Activated CD4-positive, alpha-beta T cell treated with anti-CD3 and anti-CD28 coated beads for 24 hours (primary cell): ENCODE measurements at places on chromosomes 1 and 21.

GRCh38 chr1:89457046-89457445, 67.6 kb upstream of the LRRC8B start:
- DNase-seq = no peak

GRCh38 chr1:43313771-43314170, 13.0 kb downstream of the TIE1 start:
- no peak for DNase-seq

- no peak for DNase-seq
Measured at GRCh38 chr1:172917972-172918371, 132.8 kb downstream of the TNFSF18 start.

- no peak for DNase-seq
Measured at GRCh38 chr1:40708750-40709099, 17.2 kb downstream of the NFYC start.

DNA sequence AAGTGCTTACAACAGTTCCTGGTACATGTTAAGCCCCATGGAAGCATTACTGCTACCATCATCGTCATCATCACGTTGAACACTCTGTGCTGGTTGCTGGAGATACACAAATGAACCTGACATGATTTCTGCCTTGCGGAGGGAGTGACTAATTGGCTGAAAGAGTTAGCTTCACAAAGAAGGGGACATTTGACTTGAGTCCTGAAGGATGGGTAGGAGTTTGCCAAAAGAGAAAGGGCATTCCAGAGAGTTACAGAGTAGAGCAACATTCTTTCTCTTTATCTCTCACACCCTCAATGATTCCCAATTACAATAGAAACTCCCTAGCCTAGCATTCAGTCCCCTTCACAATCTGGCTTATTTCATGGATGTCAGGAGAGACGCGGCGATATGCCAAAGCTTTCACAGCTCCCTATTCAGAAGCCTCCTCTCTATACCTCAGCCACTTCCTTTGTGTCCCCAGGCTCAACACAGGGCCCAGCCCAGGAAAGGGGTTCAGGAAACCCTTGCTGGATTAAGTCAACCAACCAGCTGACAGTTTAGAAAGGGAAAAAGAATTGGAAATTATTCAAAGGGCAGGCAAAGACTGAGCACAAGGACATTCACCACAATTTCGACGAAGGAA, 38.0 kb downstream of the SLC1A7 start:
- no peak for DNase-seq

- DNase-seq = no peak
Measured at GRCh38 chr1:109618661-109619575, 498 bp downstream of the GNAT2 start.

GRCh38 chr1:111706921-111707320, 32.3 kb downstream of the INKA2 start:
- no peak for DNase-seq

- DNase-seq = no peak
Measured at GRCh38 chr1:31639543-31639942, 5.1 kb downstream of the PEF1 start.

GRCh38 chr1:96722161-96722922, 758 bp downstream of the PTBP2 start:
- DNase-seq = peak; percentile 26

DNA sequence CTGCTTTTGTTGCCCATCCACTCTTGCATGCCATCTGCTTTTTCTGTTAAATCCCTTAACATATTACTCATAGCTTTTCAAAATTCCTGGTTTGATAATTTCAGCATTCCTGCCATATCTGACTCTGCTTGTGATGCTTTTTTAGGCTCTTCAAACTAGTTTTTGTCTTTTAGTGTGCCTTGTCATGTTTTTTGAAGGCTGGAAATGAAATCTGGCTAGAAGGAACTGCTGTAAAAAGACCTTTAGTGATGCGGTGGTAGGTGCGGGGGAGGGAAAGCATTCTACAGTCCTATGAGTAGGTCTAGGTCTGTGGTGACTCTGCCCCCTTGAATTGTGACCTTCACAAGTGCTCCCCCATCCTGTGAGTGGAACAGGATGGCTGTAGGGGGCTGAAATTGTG, 15.0 kb upstream of the S100B start:
- DNase-seq = no peak

DNA sequence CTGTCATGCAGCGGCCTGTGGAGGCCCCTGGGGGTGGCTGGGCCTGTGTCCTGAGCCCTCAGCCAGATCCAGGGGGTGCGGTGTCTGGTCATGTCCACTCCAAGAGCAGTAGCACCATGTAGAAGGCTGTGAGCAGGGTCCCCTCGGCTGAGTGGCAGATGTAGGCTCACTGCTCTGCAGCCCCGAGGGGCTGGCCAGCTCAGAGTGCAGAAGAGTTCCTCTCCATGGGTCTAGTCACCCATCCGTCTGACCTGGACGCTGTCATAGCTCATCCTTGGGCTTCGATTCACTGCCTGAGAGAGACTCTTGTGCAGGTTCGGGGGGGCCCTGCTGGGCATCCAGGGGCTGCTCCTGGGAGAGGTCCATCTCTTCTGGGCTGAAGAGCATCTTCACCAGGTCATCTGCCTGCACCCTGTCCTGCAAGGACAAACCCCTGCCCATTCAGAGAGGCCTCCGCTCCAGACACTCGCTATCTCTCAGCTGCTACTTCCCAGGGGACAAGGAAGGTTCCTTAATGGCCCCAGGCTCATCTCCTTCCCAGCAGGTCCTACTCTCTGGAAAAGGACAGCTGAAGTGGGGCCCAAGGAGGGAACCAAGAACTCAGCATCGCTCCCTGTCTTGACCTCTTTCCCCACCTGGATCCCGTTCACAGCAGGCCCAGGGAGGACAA, 6.5 kb upstream of the CLDN19 start:
- DNase-seq = no peak

DNA sequence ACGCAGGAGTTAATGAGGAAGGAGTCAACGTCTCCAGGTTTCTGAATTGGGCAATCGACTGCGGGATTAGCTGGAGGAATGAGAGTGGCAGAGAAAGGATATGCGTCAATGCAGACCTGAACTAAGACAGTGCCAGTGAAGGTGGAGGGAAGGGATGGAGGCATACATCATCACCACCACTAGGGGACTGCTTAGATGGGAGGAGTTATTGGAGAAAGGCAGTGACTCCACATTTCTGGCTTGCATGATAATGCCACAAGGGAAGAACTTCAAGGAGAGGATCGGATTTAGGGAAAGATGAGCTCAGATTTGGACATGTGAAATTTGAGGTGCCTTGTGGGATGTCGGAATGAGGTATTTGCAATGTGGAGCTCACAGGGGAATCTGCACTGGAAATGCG, 17.5 kb downstream of the VASH2 start:
- DNase-seq = no peak

GRCh38 chr1:234656944-234657654, 47.1 kb upstream of the IRF2BP2 start:
- no peak for DNase-seq

DNA sequence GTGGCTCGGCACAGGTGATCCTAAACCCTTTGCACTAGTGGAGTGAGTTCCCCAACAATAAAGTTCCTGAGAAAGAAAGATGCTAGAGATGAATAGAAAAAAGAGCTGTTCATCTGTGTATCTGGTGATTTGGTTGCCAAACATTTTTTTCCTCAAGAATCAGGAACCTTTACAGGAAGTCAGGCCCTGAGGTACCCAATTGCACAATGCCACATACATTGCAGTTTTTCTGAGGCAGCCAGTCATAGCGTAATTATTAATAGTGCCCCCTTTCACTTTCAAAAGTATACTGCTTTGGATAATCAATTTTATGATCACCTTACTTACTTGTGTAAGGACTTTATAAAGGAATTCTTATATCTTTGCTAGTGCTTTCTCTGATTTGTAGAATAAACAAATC, 346.3 kb upstream of the POU3F1 start:
- DNase-seq = no peak

DNA sequence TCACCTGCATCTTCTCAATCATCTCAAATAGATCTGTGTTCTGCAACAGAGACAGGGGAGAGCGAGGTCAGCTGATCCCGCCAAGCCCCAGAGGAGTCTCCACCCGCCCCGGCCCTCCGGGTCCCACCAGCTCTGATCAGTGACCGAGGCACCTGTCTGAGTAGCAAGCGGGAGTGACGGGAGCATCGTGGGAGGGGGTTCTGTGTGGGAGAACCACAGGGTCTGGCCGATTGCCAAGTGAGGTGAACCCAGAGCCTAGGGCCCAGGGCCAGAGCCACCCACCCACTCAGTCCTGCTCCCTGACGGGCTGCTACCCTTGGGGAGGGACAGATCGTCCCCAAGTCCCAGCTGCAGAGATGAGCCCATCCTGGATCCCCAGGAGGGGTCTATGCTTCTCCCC, 49.1 kb downstream of the RAP1GAP start:
- DNase-seq = no peak

GRCh38 chr1:22536506-22536905, 26.8 kb upstream of the EPHA8 start:
- DNase-seq = no peak

GRCh38 chr1:156622581-156623297, 3.5 kb downstream of the HAPLN2 start:
- no peak for DNase-seq

- no peak for DNase-seq
Measured at GRCh38 chr1:241934866-241935265, 22.7 kb upstream of the BECN2 start.

DNA sequence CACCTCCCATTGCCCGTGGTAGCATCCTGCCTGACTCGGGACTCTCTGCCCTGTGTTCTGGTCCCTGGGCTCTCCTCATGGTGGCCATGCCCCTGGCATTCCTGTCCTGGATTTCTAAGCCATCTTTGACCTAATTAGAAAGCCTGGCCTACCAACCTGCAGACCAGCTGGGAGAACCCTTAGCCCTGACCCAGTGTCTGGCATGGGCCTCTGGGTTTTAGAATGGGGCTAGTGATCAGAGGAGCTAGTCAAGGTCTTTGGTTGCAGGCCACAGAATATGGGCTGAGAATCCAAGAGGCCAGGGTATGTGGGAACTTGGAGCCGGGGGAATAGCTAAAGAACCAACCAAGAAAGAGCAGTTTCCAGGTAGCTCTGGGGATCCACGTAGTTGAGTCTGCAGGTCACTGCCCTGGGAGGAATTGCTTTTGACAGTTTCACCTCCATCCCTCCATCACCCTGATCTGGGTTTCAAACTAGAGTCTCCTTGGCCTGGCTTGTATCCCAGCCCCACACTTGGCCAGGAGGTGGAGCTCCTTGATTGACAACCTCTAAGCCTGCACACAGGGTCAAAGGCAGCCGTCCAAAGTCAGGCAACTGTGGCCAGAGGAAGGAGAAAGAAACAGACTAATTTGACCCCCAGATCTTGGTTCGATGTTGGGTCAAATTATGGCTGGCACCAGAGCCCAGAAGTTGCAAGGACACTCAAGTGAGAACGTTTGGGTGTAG, 54.7 kb upstream of the ABCG1 start:
- peak; percentile 29 for DNase-seq

- no peak for DNase-seq
Measured at GRCh38 chr1:1285611-1286311, 5.5 kb downstream of the SCNN1D start.

DNA sequence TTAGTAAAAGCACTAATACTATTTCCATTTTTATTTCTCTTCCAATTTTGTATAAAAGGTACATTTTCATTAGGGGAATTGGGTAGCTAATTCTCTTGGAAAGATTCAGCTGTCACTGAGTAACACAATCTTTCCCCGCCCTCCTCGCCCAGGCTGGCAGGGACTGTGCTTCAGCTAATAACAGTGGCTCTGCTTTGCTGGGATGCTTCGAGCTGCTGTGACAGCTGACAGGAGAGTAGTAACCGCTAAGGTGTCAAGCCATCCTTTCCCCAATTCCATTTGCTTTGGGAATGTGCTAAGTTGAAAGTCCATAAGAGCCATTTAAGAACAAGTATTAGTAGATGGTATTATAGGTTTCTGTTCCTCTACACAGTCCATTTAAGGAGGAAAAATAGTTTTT, 106.7 kb upstream of the NRIP1 start:
- no peak for DNase-seq

GRCh38 chr1:90990779-90991178, 31.1 kb downstream of the ZNF644 start:
- no peak for DNase-seq

DNA sequence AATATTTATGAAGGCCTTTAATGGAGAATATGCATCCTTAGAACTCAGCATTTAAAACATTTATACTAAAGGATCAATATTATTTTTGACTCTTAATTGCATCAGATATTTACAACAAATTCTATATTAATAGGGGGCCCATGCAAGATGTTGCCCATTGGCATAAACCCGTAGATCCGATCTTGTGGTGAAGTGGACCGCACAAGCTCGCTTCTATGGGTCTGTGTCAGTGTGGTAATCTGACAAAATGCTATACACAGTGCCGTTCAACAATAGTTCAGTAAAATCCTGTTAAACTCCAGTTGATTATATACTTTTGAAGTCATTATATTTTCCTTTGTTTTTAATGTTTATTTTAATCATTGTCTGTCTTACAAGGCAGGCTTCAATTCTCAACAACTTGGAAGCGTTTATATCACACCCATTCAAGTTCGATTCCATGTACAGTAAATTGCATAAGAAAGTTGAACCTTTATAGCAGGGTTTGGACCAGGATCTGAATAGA, 809.2 kb downstream of the USP25 start:
- no peak for DNase-seq

- DNase-seq = no peak
Measured at GRCh38 chr21:41428311-41428710, 2.3 kb downstream of the MX1 start.

- no peak for DNase-seq
Measured at GRCh38 chr1:51088474-51088873, 13.6 kb upstream of the C1orf185 start.

DNA sequence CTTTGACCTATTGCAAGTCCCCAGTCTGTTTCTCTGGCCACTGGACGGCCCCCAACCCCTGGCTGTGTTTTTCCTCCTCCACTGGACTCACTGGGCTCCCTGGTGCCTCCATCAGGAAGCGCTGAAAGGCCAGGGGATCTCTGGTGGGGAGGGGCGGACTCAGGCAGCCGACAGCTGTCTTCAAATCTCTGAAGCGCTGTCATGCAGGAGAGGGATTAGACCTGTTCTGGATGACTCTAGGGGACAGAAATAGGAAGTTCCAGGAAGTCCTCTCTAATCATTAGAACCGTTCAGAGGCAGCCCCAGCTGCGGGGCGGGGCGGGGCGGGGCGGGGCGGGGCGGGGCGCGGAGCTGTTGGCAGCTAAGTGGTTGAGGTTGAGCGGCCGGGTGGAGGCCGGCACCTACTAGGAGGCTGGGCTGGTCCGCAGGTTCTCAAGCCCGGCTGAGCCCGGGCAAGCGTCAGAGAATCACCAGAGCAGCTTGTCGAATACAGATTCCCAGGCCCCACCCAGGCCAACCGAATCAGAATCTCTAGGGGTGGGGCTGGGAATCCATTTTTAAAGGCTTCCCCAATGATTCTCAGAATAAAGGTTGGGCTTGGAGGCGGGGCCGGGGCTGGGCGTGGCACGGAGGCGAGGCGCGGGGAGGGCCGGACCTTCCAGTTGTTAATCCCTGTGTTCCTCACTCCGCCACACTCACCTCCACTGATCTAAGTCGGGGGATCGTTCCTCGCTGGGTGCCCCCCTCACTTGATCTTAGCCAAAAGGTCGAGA, 11.4 kb upstream of the PHLDA3 start:
- DNase-seq = peak; percentile 61
